ENCODE measurements at places on chromosomes 11 and 22.
A peak's percentile ranks its signal among the peaks of the same experiment; 100 is the strongest.

DNA sequence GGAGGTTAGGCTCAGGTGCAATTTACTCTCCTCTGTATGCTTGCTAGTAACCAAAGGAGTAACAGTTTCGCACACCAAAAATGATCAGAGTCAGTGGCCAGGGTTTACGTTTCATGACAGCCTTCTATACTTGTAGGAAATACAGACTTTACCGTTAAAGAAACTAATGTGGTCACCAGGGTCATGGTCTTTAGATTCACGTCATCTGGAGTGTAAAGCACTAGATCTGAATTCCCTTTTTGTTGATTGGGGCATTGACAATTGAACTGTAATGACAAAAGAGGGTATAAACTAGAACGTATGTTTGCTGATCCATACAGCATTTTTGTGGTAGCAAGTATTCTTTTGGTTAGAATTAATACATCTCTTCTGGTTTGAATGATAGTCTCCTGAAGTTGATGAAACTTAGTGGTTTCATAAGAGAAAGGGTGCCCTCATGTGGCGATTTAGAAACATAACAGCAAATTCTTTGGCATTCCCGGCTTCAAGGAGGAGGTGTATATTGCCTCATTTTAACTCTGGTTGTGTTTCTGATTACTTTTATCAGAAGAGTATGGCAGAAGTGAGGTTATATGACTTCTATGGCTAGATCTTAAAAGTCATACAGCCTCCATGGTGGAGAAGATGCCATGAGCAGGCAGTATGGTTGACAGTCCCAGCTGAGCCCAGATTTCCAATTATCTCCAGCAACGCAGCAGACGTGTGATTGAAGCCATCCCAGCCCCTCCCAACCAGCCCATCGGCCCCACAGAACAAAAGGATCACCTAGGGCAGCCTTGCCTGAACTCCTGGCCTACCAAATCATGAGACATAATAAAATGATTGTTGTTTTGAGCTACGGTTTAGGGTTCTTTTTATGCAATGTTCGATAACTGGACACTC, 35.1 kb downstream of the MMP7 start:
- peak; percentile 88 for DNase-seq

DNA sequence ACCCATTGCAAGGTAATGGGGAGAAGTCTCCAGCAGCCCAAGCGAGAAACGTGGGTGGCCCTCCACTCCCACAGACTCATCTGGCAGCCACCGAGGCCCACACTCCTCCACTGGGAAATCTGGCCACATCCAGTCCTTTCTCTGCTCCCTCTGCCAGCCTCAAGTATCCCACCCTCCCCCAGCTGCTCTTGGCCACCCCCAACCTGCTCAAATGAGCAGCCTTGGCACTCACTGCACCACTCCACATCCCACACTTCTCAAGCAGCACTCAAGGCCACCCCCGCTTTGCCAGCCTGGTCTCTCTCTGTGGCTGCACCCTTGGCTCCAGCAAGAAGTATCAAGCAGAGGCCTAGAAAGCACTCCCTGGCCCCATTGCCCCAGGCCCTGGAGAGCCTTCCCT, 28.2 kb downstream of the SLC22A12 start:
- no peak for DNase-seq

GRCh38 chr11:33847251-33847650, 44.6 kb downstream of the LMO2 start:
- DNase-seq = no peak

DNA sequence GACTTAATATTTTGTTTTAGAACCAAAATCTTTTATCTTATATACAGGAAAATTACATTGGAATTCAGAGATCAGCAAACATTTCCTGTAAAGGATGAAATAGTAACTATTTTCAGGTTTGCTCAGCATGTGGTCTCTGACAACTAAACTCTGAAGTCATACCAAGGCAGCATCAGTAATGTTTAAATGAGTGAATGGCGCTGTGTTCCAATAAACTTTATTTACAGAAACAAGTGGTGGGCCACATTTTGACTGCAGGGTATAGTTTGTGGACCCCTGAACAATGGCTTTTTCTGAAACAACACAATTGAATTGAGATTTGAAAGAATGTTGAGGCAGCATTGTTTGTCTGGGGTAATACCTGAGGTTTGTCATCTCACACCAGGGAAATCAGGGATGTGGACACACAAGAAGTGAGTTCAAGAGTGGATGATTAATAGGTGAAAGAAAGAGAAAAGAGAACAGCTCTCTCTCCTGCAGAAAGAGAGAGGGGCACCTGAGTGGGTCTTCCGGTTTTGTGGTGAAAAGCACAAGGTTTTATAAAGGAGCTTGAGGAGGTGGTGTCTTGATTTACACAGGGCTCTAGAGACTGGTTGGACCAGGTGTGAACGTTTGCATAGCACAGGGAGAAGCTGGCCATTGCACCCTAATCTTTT, 113.5 kb upstream of the VPREB1 start:
- no peak for DNase-seq

GRCh38 chr22:44880610-44881290, 128.4 kb downstream of the ARHGAP8 start:
- DNase-seq = no peak

- DNase-seq = no peak
Observed at GRCh38 chr11:1163911-1164735, 6.4 kb downstream of the MUC5AC start.

DNA sequence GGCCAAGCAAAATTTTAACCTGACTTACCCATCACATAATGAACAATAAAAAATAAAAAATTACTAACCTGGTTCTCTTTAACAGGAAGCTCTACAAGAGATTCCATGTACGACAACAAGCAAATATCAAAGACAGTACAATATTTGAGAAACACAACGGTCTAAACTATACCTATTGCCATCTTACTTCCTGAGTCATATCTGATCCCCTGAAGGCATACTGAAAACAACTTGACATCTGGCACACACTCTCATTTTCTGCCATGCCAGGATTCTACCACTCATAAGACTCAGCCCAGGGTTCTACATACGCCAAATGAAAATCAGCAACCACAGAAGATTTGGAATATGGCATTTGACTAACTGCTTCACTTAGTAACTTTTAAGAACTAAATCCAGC, 13.8 kb downstream of the DENND5A start:
- DNase-seq = no peak

GRCh38 chr11:61495801-61496601, 12.5 kb upstream of the LRRC10B start:
- DNase-seq = no peak

GRCh38 chr11:9203691-9204311, 61.3 kb downstream of the DENND5A start:
- no peak for DNase-seq

DNA sequence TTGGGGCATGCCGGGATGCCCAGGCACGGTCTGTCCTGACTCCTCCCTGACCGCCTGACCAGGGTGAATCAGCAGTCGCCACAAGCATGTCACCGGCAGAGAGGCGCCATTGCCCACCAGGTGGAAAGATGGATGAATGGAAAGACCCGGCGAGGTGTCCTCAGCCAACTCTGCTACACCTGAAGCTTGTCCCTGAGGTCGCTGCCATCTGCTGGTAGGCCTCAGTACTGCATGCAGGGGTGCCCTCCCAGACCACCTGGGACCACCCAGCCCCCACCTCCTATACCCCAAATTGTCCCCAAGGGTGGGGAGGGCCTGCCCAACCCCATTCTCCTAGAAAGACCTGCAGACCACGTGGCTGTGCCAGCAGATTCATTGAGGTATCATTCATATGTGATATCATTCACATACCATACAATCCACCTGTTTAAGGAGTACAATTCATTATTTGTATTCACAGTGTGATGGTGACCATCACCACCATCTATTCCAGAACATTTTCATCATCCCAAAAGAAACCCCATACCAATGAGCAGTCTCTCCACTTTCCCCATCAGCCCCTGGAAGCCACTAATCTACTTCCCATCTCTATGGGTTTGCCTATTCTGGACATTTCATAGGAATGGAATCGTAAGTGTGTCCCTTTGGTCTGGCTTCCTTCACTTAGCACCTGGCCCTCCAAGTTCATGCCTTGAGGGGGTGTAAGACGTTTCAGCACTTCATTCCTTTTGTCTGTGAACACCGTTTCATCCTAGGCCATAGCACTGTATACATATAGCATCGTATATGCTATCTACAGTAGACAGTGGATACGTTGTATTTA, 17.5 kb downstream of the FGF3 start:
- peak; percentile 7 for DNase-seq

GRCh38 chr11:106047631-106048030, 25.6 kb upstream of the MSANTD4 start:
- no peak for DNase-seq

- peak; percentile 35 for DNase-seq
Observed at GRCh38 chr22:24392218-24392931, 35.0 kb upstream of the ADORA2A start.

DNA sequence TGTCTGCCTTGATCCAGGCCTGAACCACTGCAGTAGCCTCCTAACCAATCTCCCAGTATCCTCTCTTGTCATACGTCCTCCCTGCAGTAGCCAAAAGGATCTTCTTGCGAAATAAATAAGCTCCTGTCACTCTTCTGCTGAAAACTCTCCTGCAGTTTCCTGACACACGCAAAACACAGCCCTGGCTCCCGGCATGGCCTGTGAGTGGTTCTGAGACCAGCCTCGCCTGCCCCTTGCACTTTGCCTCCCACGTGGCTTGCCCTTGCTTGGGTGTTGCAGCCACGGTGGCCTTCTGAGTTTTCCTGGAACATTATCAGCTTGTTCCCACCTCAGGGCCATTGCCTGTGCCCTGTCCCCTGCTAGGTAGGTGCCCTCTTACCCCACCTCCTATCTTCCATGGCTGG, 7.2 kb downstream of the ZC3H7B start:
- peak; percentile 48 for DNase-seq

DNA sequence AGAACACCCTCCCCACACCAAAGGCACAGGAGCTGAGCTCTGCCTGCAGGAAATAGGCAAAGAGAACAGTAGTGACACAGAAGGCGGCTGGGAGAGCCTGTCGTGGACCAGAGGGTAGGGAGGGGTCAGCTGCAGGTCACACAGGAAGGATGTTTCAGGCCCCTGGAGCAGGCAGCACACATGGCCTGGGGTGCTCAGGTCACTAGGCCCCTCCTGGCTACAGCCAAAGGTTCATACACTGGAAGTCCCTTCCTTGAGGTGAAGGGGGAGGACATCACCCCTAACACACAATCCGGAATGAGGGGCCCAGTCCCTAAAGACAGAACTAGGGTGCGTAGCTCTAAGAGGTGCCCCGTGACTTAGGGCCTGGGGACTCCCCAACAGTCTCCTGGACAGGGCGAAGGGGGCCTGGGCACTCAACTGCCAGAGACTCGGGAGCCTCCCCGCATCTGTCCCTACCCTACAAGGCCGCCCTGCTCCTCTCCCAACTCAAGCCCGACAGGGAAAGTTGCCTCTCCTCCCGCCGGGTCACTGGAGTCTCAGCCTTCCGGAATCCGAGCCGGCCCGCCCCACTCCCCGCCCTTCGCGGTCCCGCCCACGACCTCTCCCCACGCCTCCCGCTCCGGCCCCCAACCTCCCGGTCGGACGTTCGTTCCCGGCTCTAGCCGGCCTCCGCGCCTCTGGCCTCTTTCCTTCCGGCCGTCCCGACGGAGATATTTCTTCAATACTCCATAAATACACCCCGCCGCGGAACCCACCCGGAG, at the start of gene CYB5R2:
Gene CYB5R2 (minus strand): TSS at position 541 of the 764 bp plus-strand sequence. CDS start 675 bp downstream, outside the sequence.
- peak; percentile 57 for DNase-seq

DNA sequence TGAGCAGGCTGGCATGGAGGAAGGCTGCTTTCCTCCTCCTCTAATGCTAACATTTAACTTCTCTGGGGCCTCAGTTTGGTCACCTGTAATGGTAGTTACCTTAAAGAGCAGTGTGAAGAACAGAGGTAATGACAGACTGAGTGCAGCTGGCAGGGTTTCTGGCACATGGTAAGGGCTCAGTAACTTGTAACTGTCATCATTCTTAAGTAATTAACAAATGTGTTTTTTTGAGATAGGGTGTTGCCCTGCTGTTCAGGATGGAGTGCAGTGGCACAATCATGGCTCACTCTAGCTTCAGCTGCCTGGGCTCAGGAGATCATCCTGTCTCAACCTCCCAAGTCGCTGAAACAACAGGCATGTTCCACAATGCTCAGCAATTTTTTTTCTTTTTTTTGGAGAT, 242.0 kb upstream of the SYN3 start:
- DNase-seq = no peak

DNA sequence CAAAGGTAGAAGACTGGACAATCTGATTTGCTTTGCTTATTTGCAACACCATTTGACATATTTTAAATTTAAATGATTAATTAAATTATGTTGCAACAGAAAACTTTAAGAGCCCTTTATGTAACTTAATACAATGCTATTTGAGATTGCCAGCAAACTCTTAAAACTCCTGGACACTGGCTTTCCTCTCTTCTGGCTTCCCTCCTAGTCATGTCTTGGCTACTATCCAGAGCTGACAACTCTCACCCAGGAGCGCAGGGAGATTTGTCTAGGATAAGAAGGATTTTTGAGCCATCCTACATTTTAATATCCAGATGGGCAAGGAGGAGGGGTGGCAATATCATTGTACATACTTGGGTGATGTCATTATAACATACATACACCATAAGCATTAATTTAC, 134.3 kb downstream of the ELP4 start:
- peak; percentile 20 for DNase-seq

- peak; percentile 0 for DNase-seq
Observed at GRCh38 chr11:84993386-84993785, 633.8 kb downstream of the DLG2 start.

GRCh38 chr11:70334351-70334995, 63.9 kb upstream of the CTTN start:
- DNase-seq = no peak

GRCh38 chr11:6156628-6157359, 13.3 kb downstream of the OR52B2 start:
- no peak for DNase-seq

DNA sequence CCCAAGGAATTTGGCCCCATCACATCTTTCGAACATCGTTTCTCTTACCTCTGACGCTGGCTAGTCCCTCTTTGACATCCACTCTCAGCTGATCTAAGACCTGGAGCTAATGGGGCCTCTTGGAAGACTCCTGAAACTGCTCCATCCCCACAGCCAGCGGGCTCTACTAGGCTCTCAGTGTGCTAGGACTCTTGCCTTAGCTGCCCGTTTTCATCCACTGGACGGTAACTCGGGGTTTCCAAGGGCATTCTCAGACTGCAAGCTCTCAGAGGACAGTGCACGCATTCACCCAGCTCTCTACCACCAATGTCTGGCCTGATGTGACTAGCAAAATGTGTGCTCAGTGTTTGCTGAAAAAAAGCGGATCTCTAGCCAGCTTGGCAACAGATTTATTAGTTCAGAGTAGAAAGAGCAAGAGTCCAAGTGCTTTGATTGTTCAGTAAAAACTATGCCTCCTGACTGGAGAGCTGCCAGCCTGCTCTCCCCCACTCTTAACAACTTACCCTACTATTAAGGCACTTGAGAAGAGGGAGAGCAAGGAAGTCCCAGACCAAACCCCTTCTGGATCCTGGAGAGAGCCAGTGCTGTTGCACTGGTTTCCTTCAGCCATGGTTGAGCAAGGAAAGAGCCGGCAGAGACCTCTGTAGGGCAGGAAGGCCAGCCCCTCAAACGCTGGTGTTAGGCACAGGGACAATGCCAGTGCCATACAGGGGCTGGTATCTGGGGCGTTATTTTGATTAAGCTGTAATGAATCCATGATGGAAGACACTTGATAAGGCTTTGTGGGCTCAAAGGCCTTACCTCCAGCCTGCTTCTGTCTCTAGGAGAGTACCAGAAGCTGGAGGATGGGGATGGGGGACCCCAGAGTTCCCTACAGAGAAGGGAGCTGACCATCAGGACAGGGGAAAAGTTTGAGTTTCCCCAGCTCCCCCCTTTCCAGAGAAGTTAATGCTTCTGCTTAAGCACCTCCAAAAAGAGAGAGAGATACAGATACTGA, 9.2 kb downstream of the RELA start:
- DNase-seq = peak; percentile 17

GRCh38 chr11:114892381-114893197, 214.3 kb downstream of the NXPE2 start:
- no peak for DNase-seq
